ENCODE measurements at places on chromosomes 7 and 10.

GRCh38 chr7:128052404-128052803, 21.2 kb upstream of the LRRC4 start:
- DNase-seq = no peak

DNA sequence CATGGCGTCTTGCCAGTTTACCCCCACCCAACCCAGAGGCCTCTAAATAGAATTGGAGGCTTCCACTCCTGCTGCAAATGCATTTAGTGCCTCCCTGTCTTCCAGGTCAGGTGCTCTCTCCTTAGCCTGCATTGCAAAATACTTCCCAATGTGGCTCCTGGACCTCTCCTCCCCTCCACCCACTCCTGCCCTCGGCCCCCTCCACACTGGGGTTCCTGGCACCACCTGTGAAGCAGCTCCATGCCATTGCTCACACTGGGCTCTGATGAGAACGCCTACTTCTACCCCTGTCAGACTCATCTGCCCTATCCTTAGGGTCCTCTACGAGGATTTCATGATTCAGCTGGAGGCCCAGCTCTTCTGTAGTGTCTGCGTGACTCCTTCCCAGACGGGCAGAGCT, 37.4 kb downstream of the C10orf120 start:
- DNase-seq = no peak

DNA sequence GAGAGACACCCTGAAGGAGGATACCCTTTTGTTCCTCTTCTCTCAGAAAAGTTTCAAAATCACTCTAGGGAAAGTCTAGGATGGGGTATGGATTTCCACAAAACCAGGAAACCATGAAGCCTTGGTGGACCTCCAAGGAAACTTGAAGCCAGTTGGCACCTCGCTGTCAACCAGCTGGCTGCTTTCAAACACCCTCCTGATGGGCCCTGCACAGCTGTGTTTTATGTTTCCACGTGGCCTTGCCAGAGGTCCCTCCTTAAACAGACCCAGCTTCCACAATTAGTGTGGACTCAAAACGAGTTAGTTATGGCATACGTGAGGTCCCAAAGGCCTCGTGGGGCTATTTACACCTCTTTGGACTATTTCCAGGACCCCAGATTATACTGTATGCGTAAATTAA, 5.9 kb downstream of the PPP1R3A start:
- no peak for DNase-seq

DNA sequence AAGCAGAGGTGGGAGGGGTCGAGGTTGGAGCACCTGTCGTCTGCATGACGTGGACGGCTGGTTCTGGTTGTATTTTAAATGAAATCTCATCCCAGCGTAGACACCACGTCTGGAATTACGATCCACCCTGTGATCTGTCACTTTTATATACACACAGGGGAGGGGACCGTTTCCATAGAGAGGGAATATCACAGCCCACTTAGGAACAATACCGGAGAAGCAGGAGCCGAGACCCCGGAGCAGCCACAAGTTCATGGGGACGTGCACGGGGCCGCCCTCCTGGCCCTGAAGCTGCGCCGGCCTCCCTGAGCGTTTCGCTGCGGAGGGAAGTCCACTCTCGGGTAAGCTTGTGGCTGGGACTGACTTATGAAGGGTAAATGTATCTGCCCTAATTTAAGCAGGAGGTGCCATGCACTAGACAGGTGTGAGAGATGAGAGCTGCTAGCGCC, at the start of gene UCN3:
UCN3 (plus strand) TSS at position 77 of the 449 bp plus-strand sequence. CDS start 8,755 bp downstream, outside the sequence.
- DNase-seq = no peak

GRCh38 chr7:154777023-154777422, 225.9 kb downstream of the PAXIP1 start:
- DNase-seq = no peak

GRCh38 chr10:22501413-22501812, 156.1 kb downstream of the SPAG6 start:
- no peak for DNase-seq

DNA sequence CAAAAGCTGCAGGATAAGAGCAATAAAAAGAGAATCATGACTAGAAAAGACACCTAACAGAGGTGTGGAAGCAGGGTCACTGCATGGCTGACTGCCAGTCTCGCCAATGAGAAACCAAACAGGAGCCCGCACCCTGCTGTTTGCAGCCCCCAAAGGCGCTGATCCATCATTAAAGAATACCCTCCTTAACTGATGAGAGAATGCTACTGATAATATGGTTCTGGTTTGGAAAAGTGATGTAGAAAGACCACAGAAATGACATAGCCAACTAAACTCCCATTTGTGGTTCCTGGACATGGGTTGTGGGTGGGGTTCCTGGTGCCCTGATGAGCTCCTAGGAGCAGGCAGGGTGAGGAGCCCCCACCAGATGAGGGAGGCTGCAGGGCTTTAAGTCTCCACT, 207.4 kb downstream of the TNS3 start:
- no peak for DNase-seq

DNA sequence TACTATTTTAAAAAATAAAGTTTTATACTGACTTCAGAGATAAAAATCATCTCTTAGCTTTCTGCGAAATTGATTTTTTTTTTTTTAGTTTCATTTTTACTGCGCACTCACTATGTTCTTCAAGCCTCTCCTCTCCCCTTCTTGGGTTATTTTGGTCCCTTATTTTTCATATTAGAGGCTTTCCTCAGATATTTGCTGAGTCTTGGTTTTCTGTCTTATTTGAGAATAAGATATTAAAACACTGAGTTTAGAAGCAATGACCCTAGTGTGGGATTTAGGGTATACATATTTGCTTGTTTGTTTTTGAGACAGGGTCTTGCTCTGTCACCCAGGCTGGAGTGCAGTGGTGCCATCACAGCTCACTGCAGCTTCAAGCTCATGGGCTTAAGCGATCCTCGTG, 59.9 kb downstream of the SND1 start:
- no peak for DNase-seq

DNA sequence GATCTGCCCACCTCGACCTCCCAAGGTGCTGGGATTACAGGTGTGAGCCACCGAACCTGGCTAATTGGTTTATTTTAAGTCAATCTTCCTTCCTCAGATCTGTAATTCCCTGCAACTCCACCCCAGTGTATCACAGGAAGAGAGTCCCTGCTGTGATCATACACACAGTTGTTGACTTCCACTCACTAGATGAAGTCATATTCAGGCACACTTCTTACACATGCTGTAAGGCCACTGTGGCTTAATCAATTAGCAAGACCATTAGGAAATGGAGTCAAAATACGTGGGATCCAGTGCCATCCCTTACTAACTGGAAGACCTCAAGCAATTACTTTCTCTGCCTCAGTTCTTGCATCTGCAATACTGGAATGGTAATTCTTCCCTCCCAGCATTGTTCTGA, 66.1 kb upstream of the PAX2 start:
- DNase-seq = no peak

DNA sequence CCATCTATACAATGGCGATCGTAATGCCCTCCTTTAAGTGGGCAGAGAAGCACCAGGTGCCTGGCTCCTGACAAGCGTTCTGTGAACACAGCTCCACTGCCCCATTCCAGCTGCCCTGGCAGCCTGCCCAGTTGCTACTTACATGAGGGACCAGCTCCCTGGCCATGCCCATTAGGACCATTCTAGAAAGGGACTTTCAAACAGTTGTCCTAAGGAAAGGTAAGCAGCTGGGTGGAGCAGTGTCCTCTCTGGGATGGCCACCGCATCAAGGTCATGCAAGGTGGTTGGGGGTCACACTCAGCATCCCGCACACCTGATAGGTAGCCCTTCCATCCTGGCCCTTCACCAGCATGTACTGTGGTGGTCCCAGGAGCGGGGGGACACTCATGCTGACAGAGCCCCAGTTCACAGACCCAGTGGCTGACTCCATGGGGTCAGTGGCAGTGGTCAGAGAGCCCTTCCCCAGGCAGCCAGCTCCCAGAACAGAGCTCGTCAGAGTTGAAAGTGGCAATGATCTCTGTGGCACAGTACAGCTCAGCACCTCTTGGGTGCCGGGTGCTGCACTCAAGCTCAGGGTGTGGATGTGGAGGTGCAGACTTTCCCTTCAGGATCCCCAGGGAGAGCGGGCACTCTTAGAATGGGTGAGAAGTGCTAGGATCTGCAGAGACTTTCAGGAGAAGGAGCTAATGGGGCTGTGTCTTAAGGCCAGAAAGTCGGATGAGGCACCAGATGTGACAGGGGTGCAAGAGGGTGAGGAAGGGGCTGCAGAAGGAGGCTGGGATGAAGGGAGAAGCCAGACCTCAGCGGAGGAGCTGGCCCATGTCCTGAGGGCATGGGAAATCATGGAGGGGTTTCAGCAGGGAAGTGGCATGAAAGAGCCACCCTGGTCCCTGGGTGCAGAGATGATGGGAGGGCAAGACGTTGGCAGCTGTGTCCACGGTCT, 10.9 kb downstream of the MMRN2 start:
- DNase-seq = no peak

DNA sequence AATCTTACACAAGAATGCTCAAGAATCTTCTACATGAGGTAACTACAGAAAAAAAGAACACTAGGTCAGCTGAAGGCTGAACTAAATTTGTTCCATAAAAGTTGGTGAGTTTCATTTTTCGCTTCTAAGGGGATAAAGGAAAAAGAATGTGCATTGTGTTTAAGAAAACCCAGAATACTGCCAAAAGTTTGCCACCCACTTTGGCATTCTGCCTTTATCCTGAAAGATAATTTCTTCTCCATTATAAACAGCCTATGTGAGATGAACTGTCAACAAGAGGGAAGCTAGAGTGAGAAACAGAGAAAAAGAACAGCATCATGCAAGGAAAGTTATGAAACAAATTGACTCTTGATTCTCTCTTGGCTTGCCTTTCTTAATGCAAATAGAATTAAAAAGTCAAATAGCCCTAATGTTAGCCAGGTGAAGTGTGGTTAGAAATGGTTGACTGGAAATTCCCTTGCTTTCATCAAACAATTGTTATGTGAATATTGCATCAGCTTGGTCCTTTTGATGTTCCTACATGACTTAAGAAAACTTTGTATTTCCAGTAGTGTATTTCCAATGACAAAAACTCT, 25.8 kb downstream of the STEAP1 start:
- DNase-seq = no peak

- DNase-seq = no peak
Observed at GRCh38 chr10:1465993-1466764, 271.1 kb downstream of the ADARB2 start.

DNA sequence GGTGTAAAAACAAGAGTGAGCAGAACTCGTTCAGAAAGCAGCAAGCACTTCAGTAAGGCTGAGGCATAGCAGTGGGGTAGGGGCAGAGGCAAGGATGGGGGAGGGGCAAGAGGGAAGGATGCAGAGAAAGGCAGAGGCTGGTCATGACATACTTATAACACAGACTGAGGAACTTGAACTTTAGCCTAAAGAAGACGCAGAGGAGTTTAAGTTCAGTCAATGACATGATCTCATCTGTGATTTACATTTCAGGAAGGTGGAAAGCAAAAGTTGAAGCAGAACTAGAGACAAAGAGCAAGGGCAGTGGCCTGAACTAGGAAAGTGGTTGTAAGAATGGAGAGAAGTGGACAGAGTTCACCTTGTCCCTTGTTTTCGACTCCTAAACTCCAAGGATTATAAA, 15.8 kb downstream of the MACC1 start:
- no peak for DNase-seq

DNA sequence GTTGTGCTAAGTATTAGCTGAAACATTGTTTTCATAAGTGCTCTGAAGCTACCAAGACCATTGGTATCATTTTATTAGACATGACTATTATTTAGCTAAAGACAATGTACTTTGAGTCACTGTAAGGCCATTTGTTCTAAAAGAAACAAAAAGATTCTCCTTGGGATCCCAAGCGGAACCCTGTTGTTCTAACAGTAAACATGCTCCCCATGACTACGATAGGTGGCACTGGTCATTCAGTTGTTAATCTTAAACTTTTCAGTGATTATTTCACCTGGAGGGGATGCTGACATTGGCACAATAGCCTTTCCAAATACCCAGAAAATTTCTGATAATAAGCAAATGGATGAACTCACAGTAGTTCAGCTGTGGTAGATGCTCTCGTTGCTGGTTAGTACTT, 715.0 kb downstream of the AUTS2 start:
- DNase-seq = no peak

- DNase-seq = no peak
Observed at GRCh38 chr7:98360221-98361130, 40.4 kb downstream of the BAIAP2L1 start.

GRCh38 chr7:128364166-128364870, 2.8 kb upstream of the PRRT4 start:
- no peak for DNase-seq

- peak; percentile 52 for DNase-seq
Observed at GRCh38 chr7:128455543-128456254, at the start of gene HILPDA. HILPDA (plus strand) TSS chr7:128455878; CDS start chr7:128457269, 1,391 bp downstream.

GRCh38 chr10:44393051-44393630, 8.2 kb upstream of the CXCL12 start:
- DNase-seq = no peak

DNA sequence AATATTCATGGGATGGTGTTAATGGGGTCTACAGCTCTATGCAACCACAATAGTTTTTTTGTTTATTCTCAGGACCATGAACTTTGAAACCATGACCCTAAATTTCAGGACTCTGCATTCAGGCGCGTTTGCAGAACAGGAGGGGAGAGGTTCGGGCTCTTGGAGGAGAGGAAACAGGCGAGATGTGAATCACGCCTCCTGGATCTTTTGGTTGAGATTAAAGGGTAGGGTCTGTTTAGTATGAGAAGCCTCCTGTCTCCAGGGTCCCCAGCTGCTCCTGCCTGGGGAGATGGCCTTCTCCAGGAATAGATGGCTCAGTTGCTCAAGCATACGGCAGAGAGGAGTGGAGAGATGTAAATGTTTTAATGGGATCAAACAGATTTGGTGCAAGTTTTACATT, 18.2 kb downstream of the TLL2 start:
- DNase-seq = no peak

DNA sequence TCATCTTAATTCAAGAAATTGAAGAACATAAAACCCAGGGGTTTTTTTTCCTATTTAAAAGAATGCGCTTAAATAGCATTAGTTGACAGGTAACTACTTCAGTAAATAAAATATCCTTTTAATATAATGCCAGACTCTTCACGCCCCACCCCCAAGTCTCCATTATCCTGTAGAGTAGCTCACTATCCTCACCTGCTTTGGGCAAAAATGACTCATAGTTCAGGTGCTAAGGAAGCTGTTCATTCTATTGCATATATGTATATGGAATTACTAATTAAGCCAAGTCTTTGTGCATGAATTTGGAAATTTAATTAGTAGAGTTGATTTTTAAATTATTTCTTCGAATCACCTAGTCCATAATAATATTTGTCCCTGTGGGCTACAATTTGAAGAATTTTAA, 656.8 kb upstream of the ANKRD30A start:
- no peak for DNase-seq

- DNase-seq = no peak
Observed at GRCh38 chr7:146874722-146875121, 758.1 kb downstream of the CNTNAP2 start.

- no peak for DNase-seq
Observed at GRCh38 chr10:15333909-15334649, 37.0 kb downstream of the FAM171A1 start.

DNA sequence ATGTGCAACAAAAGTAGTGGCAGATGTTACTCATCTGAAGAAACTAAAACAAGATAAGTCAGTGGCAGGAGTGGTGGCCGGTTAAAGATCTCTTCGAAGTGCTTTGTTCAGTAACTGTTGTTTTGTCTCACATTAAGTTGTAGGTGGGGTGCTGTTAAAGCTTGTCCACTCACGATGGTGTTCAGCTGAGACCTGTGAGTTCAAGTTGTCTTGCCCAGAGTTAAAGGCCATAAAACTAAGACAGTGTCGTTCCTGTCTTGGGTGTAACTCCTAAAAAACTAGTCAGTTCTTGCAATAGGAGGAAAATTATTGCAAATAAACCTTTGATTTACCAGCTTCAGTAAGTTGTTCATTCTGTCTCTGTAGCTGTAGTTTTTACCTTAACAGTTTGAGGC, 857 bp upstream of the FOXP2 start:
- DNase-seq = no peak

All from SK-N-MC (cell line).